ENCODE measurements at places on chromosomes 13 and 19.

DNA sequence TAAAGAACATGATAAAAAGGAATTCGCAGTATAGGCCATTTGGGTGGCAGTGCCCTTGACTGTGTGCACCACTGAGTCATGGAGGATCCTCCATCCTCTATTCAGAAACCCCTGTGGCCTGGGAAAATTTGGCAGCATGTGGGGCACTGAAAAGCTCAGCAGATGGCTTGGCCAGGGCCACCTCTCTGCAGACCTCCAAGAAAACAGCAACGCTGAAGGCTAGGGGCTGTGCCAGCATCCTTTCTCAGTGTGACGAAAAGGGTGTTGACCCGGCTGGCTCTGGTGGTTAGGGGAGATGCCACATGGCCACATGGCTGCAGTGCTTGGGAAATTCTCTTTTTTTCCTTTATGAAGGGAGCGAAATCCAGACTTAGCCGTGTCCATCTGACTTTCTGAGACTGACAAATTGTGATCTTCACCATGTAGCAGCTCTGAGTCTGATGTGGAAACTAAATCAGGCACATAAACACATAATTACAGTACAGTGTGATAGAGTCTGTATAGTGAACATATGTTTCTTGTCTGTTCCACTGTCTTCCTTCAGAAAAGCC, 178.0 kb downstream of the KCTD12 start:
- DNase-seq = no peak

GRCh38 chr13:105471673-105472072, 1063.8 kb downstream of the EFNB2 start:
- DNase-seq = no peak

- DNase-seq = no peak
Measured at GRCh38 chr13:32474999-32475792, 47.3 kb upstream of the N4BP2L1 start.

- DNase-seq = no peak
Measured at GRCh38 chr19:21580101-21580500, 74.7 kb downstream of the ZNF429 start.

DNA sequence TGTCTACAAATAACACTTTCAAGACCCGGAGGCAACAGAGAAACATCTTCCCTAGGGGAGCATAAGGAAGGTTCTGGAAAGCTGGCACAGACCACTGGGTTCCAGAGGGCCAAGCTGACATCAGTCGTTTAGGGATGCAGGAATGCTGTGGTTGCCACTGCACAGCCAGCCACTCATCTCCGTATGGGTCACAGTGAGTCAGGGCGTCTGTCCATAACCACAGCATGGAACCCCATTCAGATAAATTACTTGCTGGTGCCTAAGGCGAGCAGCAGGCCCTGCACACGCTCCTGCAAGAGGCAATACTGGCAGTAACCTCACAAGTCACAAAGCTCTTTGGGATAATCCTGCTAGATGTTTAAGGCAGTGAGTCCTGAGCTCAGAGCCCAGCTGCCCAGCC, 140.9 kb upstream of the UBL3 start:
- DNase-seq = no peak

GRCh38 chr13:106597749-106598395, 29.9 kb upstream of the ARGLU1 start:
- no peak for DNase-seq

- no peak for DNase-seq
Measured at GRCh38 chr19:45601115-45601514, 897 bp downstream of the GPR4 start.

DNA sequence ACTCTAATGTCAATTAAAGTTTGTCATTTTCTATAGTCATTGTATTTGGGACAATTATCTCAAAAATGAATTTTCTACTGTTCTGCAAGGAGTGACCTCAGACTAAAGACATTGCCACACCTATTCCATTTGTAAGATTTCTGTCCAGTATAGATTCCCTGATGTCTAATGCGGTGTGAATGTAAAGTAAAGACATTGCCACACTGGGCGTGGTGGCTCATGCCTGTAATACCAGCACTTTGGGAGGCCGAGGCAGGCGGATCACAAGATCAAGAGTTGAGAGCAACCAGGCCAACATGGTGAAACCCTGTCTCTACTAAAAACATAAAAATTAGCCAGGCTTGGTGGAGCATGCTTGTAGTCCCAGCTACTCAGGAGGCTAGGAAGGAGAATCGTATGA, 13.8 kb upstream of the ZNF83 start:
- no peak for DNase-seq

DNA sequence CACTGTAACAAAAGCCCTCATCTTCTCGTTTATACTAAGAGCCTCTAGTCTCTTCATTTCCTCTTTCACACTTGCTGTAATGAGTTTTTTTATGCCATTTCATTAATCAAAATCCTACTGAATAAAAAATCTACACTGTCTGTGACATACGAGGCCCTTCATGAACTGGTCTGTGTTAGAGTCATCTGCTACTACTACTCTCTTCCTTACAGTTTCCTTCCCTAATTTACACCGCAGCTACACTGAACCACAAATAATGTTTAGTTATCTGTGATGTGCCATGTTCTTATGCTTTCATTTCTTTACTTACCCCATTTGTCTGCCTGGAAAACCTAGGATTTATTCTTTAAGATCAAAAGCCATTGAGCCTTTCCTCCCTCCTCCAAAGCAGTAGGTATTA, 16.0 kb downstream of the UFM1 start:
- DNase-seq = no peak

- no peak for DNase-seq
Measured at GRCh38 chr19:30228835-30229524, 143.2 kb upstream of the ZNF536 start.

DNA sequence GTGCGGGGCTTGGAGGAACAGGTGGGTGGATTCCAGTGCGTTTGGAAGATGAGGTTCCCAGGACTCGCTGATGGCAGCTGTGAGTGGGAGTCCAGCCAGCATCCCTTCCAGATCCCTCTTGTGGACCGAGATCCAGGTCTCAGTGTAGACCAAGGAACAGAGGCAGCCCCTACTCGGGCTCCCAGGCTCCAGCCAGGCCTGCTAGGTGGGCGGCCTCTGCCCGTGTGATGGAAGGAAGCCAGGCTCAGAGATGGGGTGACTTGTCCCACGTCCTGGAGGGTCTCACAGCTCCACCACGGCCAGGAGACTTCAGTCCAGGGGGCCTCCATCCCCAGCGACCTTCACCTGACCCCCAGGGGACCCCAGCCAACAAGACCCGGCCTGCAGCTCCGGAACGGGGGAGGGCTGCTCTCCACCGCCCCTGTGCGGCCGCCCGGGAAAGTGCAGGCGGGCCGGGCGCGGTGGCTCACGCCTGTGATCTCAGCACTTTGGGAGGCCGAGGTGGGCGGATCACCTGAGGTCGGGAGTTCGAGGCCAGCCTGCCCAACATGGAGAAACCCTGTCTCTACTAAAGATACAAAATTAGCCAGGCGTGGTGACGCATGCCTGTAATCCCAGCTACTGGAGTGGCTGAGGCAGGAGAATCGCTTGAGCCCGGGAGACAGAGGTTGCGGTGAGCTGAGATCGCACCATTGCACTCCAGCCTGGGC, 729 bp upstream of the MADCAM1 start:
- peak; percentile 37 for DNase-seq

DNA sequence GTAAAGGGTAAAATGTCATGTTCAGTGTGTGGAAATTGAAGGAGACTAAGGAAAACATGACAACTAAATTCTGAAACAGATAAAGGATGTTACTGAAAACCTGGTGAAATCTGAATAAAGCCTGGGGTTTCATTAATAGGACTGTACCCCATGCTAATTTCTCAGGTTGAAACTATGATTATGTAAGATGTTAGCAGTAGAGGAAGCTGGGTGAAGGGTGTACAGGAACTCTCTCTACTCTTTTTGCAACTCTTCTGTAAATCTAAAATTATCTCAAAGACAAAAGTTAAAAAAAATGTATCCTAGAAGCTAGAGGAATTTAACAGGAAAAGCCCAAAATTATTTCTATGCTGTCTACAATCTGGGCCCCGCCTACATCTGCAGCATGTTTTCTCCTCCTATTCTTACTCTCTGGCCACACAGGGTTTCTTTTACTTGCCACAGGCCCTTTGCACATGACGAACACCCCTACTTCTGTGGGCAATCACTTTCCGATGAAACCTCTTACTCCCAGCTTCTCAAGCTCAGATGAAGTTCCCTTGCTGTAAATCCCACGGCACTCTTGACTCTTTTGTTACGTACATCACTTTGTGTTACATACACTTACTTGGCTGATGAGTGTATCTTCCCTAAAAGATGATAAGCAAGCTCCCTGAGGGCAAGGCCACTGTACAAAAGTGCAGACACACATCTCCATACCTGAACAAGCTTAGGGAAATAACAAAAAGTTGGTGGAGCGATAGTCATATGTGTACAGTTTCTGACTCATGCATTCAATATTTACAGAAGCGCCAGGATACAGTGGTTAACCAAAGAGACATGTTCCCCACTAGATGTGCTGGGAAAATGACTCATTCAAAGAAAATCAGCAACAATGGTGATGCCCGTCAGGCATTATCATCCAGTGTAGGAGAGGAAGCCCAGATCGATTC, 32.6 kb downstream of the RUBCNL start:
- no peak for DNase-seq

DNA sequence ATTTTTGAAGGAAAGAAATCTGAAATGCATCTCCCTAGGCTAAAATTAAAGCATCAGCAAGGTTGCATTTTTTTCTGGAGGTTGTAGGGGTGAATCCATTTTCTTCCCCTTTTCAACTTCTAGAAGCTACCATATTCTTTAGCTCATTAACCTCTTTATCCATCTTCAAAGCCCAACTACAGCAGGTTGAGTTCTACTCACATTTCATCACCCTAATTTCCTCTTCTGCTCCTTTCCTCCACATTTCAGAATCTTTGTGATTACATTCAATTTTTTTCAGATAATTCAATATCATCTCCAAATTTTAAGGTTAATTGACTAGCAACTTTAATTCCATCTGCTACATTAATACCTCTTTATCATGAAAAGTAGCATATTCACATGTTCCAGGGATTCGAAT, 2655.7 kb upstream of the PCDH20 start:
- DNase-seq = no peak

DNA sequence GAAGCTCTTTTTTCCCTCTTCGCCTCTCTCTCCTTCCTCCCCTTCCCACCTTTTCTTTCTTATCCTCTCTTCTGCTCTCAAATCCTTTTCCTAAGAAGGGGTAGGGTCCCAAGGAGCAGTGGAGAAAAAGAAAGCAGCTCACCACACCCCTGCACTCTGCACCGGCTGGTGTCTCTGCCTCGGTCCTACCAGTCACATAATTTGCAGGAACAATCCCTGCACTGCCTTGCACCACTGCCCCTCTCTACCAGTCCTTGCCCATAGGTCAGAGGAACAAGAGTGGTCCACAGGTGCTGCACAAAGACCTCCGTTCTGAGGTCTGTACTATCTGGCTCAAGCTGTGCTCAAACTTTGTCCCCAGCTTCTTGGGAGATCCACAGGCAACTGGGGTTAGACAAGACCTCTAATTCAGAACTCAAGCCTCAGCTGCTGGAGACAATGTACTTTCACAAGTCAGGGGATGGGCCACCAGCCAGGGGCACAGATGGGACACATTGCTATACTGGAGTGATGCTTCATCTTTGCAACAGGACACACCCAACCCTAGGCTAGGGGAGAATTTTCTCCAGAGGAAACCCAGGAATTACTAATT, 125.4 kb upstream of the ZNF507 start:
- no peak for DNase-seq

DNA sequence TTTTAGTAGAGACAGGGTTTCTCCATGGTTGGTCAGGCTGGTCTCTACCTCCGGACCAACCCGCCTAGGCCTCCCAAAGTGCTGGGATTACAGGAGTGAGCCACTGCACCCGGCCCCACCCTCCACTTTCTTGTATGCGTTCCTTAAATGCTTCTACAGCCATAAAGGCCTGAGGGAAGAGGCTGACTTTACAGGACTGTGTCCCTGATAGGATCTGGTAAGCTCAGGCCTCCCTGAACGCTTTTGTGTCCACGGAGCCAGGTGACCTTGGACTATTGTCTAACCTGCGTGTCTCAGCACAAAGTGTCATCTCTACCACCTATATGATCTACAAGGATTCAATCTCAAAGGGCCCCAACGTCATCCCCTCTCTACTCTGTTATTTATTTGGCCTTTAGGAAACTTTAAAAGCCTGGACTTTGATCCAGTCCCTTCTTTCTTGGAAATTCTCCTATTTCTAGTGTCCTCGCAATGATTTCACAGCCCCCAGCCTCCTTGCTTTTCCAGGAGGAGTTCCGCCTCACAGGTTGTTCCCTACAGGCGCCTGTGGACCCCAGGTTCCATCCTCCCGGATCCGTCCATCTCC, 701 bp downstream of the ZNF552 start:
- no peak for DNase-seq

DNA sequence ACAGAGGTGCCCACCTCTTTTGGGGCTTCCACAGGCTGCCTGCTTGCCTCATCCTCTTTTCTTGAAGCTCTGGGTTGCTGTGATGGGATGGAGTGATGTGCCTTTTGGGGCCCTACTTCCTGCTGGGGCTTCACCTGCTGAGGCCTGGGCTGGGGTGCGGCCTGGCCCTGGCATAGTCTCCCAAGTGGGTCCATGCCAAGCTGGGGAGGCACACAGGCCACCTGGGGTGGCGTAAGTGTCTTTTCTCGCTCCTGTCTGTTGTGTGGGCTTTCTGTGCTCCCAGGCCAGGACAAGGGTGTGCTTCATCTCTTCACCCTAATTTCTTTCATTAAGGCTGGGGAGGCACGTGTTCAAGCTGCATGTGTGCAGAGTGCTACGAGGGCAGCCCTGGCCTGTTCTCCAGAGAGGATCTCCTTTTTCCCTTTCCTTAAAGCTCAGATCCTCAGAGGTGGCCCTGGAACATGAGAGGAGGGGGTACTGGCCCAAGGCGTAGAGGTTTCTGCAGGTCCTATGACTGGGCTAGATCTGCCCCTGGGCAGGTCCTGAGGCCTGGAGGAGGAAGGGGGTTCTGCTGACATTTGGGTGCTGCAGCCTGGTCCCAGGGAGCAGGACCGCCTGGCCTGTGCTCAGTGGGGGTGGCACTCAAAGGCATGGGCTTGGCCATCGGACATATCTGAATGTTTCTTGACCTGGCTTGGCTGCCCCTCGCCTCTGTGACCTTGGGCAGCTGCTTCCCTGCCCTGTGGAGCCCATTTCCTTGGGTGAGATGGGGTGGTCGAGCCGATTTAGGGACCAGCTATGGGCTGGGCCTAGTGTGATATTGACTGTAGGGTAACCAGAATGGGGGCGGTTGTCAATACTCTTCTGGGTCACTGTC, 23.7 kb upstream of the RNF17 start:
- no peak for DNase-seq

DNA sequence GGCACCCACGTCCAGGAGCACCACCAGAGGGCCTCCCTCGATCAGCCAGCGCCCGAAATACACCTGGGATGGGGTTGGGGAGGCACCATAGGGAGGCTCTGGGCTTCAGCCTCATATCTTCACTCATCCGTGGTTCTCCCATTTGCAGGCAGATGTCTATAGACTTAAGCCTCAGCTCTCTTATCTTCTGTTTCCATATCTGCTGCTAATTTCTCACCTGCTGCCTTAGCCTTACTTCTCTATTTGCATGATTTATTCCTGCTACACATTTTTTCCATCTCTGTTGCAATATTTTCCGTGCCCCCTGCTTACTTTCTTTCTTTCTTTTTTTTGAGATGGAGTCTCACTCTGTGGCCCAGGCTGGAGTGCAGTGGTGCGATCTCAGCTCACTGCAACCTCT, 5.8 kb downstream of the GYS1 start:
- DNase-seq = no peak

GRCh38 chr13:76921516-76921915, 26.8 kb upstream of the ACOD1 start:
- DNase-seq = no peak

- DNase-seq = no peak
Measured at GRCh38 chr19:18704054-18704453, 20.6 kb downstream of the CRTC1 start.

Data from CD4-positive, alpha-beta T cell treated with Interleukin-15 for 4 hours (primary cell).